Activated CD4-positive, alpha-beta T cell treated with anti-CD3 and anti-CD28 coated beads, Interleukin-2, amount 10 ng/mL, durations not matched to agents 24 days and 14 days (primary cell): ENCODE measurements at places on chromosomes 6 and 20.

- H3K4me3 ChIP-seq: no peak overlapping the region
- no peaks in the 10 kb centered on the region for H3K36me3 ChIP-seq
- H3K27ac ChIP-seq: no peak overlapping the region
- DNase-seq: no peak
- H3K4me1 ChIP-seq: no peaks in the 10 kb centered on the region
Measured at GRCh38 chr6:61193771-61194170, 1092.3 kb downstream of the KHDRBS2 start.

- peaks cover 19% of the 10 kb centered on the region for H3K36me3 ChIP-seq
- no peak for DNase-seq
- H3K4me1 ChIP-seq: peaks cover 10% of the 10 kb centered on the region
- H3K27ac ChIP-seq: no peak overlapping the region
- no peak overlapping the region for H3K4me3 ChIP-seq
- no peaks in the 10 kb centered on the region for H3K27me3 ChIP-seq
Measured at GRCh38 chr6:100719883-100720682, 161.0 kb downstream of the ASCC3 start.

- H3K27me3 ChIP-seq: no peaks in the 10 kb centered on the region
- DNase-seq: no peak
- H3K4me3 ChIP-seq: peak overlapping the region; percentile 98
- peaks cover 2% of the 10 kb centered on the region for H3K36me3 ChIP-seq
- H3K27ac ChIP-seq: peak overlapping the region; percentile 90
- peaks cover 24% of the 10 kb centered on the region for H3K4me1 ChIP-seq
Measured at GRCh38 chr6:104858642-104859041, 1.1 kb downstream of the HACE1 start.

- no peaks in the 10 kb centered on the region for H3K4me1 ChIP-seq
- no peak overlapping the region for H3K27ac ChIP-seq
- H3K27me3 ChIP-seq: no peaks in the 10 kb centered on the region
- no peak overlapping the region for H3K4me3 ChIP-seq
- no peak for DNase-seq
- no peaks in the 10 kb centered on the region for H3K36me3 ChIP-seq
Measured at GRCh38 chr6:67775333-67775732, 859.7 kb upstream of the ADGRB3 start.

DNA sequence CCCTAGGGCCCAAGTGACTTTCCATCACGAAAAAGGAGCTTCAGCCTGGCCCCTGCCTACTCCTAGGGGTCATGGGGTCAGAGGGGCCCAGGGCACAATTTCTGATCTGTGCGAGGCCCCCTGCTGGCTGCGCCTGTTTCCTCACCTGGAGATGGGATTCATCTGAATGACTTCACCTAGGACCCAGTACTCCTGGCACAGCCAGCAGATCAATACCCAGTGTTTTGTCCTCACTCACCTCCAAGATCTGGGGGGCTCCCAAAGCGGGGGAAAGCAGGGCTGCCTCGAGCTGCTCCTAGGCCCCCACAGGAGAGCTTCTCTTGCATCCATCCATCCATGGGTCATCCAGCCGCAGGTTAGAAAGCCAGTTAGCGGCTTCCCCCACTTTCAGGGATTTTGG is 33.8 kb downstream of the CD40 start:
- H3K4me1 ChIP-seq: no peaks in the 10 kb centered on the region
- no peaks in the 10 kb centered on the region for H3K36me3 ChIP-seq
- H3K27ac ChIP-seq: no peak overlapping the region

GRCh38 chr6:117550618-117551242 is 51.6 kb downstream of the GOPC start:
- peaks cover 6% of the 10 kb centered on the region for H3K36me3 ChIP-seq
- peaks cover 12% of the 10 kb centered on the region for H3K27me3 ChIP-seq
- H3K27ac ChIP-seq: no peak overlapping the region
- no peak for DNase-seq
- peaks cover 38% of the 10 kb centered on the region for H3K4me1 ChIP-seq
